ENCODE measurements at places on chromosomes 5 and 9.

GRCh38 chr9:76355886-76356285 lies 38.3 kb downstream of the RFK start:
- DNase-seq = no peak

GRCh38 chr9:134987376-134987775 lies 69.7 kb upstream of the FCN1 start:
- no peak for DNase-seq

DNA sequence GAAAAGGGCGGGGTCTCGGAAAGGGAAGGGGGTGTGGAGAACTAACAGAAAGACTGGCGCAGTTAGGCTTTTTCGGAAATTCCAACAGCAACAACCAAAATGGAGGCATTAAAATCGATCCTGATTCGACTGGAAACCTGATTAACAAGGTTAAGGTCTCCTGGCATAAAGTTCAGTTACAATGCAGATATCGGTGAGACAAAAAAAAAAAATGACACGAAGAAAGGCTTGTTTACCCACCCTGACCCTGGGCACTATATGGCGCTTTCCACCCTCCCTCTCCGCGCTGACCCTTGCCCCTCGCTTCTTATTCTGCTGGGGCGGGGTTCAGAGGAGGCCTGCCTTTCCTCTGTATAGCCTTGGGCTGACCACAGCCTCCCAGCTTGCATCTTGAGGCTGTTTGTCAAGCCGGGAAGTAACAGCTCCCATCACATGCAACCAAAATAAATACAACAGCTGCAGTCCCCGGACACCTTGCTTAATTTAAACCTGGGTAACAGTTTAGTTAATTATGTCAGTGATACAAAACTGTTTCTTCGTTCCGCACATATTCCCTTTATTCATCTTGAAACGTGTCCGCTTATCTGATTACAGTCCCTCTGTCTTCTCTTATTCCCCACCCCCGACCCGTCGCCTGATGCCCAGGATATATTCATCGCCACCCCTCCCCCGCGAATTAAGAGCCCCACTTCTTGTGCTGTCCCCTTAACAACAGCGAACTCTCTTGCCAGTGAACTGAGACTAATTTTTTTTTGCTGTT lies 795 bp upstream of the PJA2 start:
- DNase-seq = no peak

DNA sequence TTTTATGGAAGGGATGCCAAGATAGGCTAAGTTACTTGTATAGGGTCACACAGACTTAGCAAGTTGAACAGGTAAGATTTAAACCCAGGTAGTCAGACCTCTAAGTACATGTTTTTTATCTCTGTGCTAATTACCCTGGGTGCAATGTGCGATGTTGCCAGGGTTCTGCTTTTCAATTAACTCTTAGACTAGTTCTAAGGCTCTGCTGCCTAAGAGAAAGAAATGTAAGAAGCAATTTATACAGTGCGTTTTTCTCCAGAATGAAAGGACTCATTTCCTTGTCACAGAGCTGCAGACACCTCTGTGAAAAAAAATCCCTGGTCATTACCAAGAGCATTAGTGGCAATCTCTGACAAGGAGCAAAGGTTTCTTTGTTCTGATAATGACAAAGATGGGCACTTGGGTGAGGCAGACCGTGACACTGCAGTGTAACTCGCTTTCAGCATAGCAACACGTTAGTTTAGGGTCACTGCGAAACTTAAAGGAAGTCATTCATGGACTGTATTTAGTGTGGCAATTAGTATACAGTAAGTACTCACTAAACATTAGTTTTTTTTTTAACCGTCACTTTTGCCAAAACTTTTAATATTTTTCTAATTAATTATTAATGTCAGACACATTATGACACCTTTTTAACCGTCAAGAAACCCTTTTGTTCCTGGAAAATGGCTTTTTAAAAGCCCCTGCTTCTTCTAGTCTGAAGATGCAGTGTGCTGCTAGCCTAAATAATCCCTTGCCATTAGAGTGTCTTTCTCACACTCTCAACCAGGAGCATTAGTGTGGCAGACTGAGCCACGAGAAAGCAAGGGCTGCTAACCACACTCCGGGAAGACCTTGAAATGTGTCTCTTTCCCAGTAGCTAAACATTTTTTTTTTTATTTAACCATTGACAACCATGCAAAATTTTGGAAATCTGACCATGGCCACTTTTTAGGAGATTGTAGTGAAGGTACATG lies 520.0 kb upstream of the C9orf72 start:
- peak; percentile 21 for DNase-seq

GRCh38 chr9:120927269-120928014 lies 846 bp upstream of the TRAF1 start:
- no peak for DNase-seq

GRCh38 chr5:82494942-82495341 lies 216.8 kb upstream of the RPS23 start:
- no peak for DNase-seq

DNA sequence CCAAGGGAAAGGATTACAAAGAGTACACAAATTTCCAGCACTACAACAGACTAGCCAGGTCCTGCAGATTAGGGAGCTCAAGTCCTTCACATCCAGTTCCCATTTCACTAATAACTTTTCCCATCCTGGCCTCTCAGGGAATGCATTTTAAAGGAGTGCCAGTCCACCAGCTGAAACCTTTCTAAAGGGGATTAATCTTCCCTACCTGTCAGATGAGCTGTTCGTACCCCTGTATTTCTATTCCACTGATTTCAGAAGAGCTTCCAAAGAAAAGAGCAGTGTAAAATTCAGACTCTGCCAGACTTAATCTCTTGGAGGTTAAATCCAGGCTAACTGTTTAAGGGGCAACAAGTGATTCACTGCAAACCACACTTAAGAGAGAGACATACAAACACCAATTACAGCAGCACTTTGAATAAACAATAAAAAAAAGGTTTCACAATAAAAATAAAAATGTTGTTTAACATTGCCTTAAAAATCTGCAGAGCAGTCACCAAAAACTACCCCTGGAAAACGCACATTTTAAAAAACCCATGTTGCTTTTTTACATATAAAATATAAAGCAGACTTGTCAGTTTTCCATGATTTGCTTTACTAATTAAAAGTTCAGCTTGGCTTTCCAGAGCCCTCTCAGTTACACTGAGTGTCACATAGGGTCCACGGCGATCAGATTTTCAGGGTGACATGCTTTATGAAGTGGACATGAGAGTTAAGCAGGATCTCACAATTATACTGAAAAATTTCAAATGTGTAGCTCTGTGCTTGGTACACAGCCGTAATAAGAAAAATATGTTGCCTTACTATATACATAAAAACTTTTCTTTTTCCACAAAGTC lies 3.2 kb downstream of the ROR2 start:
- DNase-seq = no peak

GRCh38 chr5:152331718-152332117 lies 73.4 kb downstream of the NMUR2 start:
- DNase-seq = no peak

DNA sequence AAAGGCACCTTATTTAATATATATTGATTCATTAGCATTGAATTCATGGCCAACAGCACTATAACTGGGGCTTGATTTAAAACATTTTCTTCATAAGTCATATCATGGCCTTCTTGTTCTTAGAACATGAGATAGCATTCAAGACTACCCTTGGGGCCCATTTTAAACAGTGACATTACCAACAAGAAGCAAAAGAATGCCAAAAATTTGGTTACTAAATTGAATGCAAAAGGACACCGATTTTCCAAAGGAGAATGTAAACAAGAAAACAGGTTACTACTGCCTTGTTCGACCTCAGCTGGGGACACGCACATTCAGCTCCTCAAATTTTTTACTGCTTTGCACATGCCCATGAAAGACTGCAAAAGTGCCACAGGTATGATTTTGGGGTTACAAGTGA lies 219.4 kb upstream of the TLE4 start:
- no peak for DNase-seq

- no peak for DNase-seq
Observed at GRCh38 chr5:96506376-96506775, 73.3 kb upstream of the PCSK1 start.

DNA sequence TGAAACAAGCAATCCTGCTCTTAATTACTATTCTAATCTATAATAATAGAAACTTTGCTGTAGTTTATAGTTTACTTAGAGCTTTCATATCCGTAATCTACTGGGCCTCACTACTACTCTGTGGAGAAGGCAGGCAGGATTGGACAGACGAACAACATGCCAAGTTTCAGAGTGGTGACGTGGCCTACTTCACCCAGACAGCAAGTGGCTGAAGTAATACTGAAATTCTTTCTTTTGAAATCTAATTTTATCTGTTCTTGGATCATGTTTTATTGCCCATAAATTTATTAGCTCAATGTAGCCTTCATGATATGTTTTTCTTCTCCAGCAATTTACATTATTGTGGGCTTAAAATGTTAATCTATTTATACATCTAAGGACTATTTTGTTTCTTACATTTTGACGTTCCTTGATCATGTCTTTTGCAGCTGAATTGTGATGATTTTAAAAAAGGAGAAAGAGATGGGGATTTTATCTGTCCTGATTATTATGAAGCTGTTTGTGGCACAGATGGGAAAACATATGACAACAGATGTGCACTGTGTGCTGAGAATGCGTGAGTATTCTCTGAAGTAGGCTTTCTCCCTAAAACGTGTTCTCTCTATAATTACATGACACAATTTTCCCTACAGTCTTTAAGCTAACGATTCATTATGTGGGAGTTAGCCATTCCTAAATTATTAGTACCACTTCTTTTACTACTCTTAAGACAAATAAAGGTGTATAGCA lies 22.4 kb downstream of the SPINK5 start:
- no peak for DNase-seq

DNA sequence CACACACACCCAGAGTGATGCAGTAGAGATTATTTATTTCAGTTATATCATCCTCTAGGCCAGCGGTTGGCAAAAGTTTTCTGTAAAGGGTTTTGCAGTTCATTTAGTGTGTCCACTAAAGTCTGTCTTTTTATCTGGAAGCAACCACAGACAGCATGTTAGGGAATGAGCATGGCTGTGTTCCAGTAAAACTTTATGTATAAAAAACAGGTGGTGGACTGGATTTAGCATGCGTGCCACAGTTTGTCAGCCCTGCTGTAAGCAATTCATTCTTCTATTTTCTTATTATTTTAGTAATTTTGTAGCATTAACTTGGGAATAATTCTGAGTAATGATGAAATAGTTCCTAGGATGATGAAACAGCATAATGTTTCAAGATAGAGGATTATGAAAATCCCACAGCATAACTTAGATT lies 51.7 kb downstream of the CCNH start:
- no peak for DNase-seq

DNA sequence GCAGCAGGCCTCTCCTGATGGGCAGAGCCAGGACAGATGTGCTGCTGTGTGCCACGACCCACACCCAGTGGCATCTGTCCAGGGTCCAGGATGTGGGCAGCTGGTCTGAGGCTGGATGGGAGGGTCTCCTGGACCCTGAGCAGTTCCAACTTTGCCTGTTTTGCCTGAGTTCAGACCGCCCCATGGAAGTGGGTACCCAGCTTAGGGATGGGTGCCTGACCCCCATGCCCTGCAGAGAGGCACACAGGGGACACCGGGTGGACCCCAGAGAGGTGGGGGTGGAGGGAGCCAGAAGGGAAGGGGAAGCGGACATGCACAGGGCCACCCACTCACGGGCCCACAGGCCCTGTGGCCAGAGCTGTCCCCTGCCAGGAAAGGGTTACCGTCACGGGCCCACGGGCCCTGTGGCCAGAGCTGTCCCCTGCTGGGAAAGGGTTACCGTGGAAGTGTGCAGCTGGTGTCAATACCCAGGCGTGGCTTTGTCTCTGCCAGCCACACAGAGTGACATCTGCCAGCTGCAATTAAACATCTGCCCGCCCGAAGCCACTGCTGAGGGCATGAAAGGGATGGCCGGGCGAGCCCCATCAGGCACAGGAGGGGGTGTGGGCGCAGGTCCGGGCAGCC lies 50.0 kb downstream of the NACC2 start:
- DNase-seq = no peak

- DNase-seq = no peak
Observed at GRCh38 chr5:27308153-27308552, 269.8 kb upstream of the CDH9 start.

DNA sequence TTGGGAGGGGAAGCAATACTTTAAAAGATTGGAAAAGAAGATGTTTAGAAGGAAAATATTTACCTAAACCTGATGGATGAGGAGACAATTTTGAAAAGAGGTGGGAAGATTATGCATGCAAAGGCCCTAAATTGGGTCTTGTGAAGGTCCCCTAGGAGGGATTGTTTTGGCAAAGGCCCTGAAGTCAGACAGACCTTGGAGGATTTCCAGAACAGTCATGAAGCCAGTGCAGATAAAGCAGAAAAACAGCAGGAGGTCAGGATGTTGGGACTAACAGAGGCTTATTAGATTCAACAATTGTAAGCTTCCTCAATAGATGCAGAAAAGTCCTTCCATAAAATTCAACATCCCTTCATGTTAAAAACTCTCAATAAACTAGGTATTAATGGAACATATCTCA lies 361.0 kb upstream of the CDH6 start:
- DNase-seq = peak; percentile 54

- no peak for DNase-seq
Observed at GRCh38 chr5:133240425-133241091, 188.7 kb downstream of the HSPA4 start.
